ENCODE measurements at places on chromosomes 6 and 20. TPM values are rescaled to one million over a fixed set of nuclear protein-coding genes. Genes with fewer than 3 reads are reported as not detected.
A peak's percentile ranks its signal among the peaks of the same experiment; 100 is the strongest.

DNA sequence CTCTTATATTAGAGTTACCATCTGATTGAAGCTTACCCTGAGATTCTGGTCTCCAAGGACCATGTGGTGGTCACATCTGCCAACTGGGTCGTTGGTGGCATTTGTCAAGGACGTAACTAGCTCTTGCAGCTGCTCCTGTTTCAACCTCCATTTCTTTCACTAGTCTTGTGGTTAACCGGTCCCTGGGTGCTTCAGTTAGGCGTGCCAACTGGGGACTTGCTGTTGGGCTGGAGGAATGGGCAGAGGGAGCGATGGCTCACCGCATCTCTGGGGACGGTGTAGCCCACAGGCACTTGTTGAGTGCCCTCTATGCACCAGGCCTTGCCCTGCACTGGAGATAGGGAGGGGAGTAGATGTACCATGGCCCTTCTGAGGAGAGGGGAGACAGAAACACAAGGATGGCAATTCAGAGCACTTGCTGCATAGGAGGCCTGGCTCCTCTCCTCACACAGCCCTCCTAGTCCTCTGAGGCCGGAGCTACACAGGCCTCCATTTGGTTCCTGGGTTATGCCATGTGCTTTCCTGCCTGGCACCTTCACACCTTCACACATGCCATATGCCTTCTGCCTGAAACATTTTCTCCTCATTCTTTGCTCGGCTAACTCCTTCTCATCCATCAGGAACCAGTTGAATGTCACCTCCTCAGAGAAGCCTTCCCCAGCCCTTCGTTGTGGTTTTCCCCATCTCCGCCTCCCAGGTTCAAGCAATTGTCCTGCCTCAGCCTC lies 20.0 kb upstream of the ASXL1 start:
- no peak for DNase-seq

DNA sequence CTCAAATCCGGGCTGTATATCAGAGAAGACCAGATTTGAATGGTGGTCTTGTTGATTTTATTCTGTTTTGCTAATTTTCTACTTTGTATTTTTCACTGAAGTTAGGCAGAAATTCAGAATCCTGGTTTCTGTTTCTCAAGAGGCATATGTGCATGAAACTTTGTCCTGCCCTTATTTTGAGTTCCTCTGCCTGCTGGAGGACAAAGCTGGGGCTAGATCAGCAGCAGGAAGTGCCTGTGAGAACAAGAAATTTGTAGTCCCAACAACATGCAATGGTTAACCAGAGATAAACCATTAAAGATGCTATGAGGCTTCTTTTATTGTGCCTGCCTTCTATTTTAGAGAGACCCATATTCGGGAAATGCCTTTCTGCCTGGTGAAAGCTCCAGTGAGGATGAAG lies 37.1 kb downstream of the BEND6 start:
- no peak for DNase-seq

DNA sequence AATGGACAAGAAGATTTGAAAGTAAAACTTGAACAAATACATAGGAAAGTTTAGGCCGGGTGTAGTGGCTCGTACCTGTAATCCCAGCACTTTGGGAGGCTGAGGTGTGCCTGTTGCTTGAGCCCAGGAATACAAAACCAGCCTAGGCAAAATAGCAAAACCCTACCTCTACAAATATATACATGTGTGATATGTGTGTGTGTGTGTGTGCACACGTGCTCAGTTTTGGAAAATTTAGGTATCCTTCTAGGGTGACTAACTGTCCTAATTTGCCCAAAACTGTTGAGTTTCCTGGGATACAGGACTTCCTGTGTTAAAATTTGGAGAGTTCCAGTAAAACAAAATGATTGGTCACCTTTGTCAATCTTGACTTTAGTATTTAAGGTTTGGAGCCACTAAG lies 503.2 kb downstream of the PKHD1 start:
- DNase-seq, result no peak

GRCh38 chr6:6730831-6731230 lies 142.3 kb downstream of the LY86 start:
- peak; percentile 35 for DNase-seq

DNA sequence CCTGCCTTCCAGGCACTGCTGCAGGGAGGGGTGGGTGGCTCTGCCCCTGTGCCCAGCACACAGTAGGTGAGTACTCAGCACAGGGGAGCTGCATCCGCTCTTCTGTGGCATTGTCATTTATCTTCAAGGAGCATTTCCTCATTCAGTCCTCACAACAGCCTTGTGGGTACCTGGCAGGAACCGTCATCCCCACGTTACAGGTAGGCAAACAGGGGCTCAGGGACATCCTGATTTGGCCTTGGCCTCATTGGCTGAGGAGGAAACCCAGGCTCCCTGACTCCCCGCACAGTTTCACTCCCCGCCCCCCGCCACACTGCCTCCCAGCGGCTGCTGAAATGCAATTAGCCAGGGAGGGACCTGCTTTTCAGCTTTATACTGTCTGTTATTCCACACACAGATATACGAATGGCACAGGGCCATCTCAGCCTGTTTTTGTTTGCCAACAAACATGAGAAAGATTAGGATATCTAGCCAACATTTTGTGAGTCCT lies 24.2 kb upstream of the PNPLA1 start:
- peak; percentile 43 for DNase-seq

Gene GRM4
- total RNA-seq, result 0.11 TPM
